SJSA1 (cell line): ENCODE measurements at places on chromosomes 11 and 22. TPM values are rescaled to one million over a fixed set of nuclear protein-coding genes. Genes with fewer than 3 reads are reported as not detected.

DNA sequence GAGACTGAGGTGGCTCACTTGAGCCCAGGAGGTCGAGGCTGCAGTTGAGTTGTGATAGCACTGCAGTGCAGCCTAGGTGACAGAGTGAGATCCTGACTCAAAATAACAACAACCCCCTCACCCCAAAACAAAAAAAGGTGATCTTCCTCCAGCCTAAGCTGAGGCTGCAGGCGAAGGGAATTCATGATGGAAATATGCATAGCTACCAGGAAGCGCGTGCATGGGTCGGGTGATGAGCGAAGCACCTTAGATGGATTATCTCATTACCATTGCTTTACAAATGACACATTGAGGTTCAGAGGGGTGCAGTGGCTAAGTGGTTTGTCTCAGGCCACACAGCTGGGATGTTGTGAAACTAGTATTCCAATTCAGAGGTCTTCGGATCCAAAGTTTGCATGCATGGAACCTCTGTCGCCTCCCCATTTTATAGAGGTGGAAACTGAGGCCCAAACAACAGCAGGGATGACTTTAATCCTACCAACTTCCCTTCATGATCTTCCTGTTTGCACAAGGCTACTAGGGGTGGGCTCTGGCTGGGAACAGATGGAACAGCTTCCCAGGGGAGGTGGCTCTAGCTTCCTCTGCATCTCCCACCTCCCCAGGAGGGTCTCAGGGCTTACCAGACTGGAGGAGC is 4.6 kb downstream of the SLC29A2 start:
- no peak for DNase-seq
- no peak overlapping the region for H3K4me3 ChIP-seq
- no peaks in the 10 kb centered on the region for H3K36me3 ChIP-seq
- H3K4me1 ChIP-seq = peaks cover 10% of the 10 kb centered on the region
- peaks cover 46% of the 10 kb centered on the region for H3K27me3 ChIP-seq
- H3K27ac ChIP-seq = no peak overlapping the region

DNA sequence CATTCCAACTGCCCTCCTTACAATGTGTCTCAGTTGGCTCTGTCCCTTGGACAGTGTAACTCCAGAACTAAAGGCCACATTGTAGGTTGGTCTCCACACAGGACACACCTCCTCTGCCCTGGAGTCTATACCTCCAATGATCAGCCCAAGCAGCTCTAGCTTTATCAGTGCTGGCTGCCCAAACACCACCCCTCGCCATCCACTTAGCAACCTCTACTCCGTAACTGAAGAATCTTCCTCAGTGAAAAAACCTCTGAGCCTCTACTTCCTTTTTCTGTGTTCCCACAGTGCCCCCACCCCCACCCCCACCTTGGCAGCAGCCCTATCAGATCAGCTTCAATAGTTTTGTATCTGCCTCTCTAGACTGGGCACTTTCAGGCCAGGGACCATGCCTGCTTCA is 33.4 kb downstream of the SERPINH1 start:
- no peak overlapping the region for H3K4me3 ChIP-seq
- H3K27me3 ChIP-seq = no peaks in the 10 kb centered on the region
- H3K4me1 ChIP-seq = no peaks in the 10 kb centered on the region
- no peak overlapping the region for H3K27ac ChIP-seq

DNA sequence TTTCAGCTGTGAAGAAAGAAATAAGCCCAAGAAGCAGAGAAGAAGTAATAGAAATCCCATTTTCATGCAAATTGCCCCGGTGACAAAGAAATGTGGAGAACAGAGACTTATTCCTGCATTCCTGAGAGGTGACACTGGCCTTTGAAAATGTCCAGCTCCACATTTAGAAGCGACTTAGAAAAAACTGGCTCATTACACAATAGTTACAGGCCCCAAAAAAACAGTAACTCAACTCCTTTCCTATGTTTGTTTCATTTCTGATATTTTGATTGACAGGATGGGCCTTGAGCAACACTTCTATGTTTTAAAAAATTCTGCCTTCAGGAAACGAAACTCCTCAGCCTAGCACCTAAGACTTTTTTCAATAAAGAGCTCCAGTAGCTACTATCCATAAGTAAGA is 726.9 kb upstream of the TENM4 start:
- no peak overlapping the region for H3K27ac ChIP-seq
- no peaks in the 10 kb centered on the region for H3K4me1 ChIP-seq
- no peak overlapping the region for H3K4me3 ChIP-seq
- H3K27me3 ChIP-seq = no peaks in the 10 kb centered on the region

DNA sequence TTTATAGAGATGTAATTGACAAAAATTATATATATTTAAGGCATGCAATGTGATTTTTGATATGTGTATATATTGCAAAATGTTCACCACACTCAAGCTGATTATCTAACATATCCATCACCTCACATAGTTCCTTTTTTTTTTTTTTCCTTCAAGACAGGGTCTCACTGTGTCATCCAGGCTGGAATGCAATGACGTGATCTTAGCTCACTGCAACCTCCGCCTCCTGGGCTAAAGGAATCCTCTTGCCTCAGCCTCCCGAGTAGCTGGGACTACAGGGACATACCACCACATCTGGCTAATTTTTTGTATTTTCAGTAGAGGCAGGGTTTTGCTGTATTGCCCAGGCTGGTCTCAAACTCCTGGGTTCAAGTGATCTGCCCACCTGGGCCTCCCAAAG is 65.1 kb upstream of the SLC35C1 start:
- H3K4me1 ChIP-seq = no peaks in the 10 kb centered on the region; the same call in 1 of the 2 replicates
- no peak overlapping the region for H3K4me3 ChIP-seq

GRM5 gene
- not detected in 2 replicates for total RNA-seq

DNA sequence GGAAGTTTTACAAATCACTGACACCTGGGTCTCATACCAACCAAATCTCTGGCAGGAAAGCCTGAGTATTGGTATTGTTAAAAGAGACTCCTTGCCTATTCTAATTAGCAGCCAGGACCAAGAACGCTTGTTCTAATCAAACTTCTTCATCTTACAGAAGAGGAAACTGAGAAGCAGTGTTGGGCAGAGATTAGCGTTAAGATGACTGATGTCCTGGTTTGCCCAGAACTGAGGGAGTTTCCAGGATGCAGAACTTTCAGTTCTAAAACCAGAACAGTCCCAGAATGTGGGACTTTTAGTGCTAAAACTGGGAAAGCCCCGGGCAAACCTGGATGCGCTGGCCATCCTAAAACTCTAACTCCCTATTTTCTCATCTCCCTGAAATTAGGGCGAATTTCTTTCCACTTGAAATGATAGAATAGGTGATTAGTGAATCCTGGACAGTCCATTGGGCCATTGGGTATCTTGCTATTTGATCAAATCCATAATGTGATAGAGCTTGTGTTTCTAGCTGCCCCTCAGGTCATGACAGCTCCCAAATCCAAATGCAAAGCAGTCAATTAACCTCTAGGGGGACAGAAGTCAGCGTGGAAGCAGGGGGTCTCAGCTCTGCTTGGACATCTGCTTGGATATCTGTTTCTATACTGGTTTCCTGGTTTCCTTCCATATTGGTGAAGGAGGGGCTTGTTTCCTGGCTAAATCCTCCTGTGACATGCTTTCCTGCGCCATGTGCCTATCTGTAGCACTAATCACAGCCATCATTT is 16.0 kb upstream of the TMPRSS13 start:
- no peak overlapping the region for H3K27ac ChIP-seq
- H3K36me3 ChIP-seq = no peaks in the 10 kb centered on the region
- no peak for DNase-seq
- no peaks in the 10 kb centered on the region for H3K27me3 ChIP-seq
- no peak overlapping the region for H3K4me3 ChIP-seq

CD3G gene
- not detected in 2 replicates for total RNA-seq

GRCh38 chr22:27755521-27756211 is 45.9 kb downstream of the MN1 start:
- peaks cover 15% of the 10 kb centered on the region for H3K4me1 ChIP-seq
- no peak for DNase-seq
- H3K27me3 ChIP-seq = no peaks in the 10 kb centered on the region
- H3K4me3 ChIP-seq = no peak overlapping the region

GRCh38 chr11:117909611-117910382 is 19.4 kb downstream of the TMPRSS13 start:
- no peak overlapping the region for H3K27ac ChIP-seq
- no peak for DNase-seq
- no peaks in the 10 kb centered on the region for H3K27me3 ChIP-seq
- H3K36me3 ChIP-seq = no peaks in the 10 kb centered on the region
- H3K4me1 ChIP-seq = no peaks in the 10 kb centered on the region

DNA sequence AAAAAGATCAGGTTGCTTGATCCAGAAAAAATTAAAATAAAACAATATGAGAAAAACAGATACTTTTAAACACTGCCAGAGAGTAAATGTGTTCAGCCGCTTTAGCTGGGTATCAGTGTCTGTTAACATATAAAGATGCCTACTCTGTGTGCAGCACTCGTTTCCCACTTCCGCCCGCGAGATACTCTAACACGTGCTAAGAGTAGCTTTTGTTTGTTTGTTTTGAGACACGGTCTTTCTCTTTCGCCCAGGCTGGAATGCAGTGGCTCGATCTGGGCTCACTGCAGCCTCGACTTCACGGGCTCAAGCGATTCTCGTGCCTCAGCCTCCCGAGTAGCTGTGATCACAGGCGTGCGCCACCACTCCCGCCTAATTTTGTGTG is 531 bp upstream of the MEN1 start:
- H3K27ac ChIP-seq = no peak overlapping the region
- H3K4me3 ChIP-seq = peak overlapping the region; percentile 65
- H3K36me3 ChIP-seq = peaks cover 33% of the 10 kb centered on the region
- peaks cover 11% of the 10 kb centered on the region for H3K4me1 ChIP-seq
- H3K27me3 ChIP-seq = no peaks in the 10 kb centered on the region

OSM gene
- total RNA-seq = not detected in 2 replicates

DNA sequence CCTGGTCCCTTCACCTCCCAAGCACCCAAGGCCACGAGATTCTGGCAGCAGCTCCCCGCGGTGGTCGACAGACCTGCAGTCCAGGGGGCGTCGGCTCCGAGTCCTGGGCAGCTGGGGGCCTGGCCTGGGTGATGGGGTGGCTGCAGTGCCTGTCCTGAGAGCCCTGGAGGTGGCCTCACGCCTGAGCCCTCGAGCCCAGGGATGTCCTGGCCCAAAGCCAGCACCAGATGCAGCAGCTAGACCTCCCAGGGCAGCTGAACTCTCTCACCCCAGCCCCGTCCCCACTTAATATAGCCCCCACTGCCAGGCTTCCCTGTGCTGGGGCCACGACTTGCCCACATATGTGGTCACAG is 6.6 kb downstream of the LMNTD2 start:
- H3K4me1 ChIP-seq = peaks cover 10% of the 10 kb centered on the region
- H3K27ac ChIP-seq = no peak overlapping the region
- H3K4me3 ChIP-seq = no peak overlapping the region

MMP10 gene
- 0.63 TPM in 1 of 2 replicates, not detected in the other for total RNA-seq

- no peak overlapping the region for H3K27ac ChIP-seq
- peaks cover 26% of the 10 kb centered on the region for H3K4me1 ChIP-seq
- no peaks in the 10 kb centered on the region for H3K36me3 ChIP-seq
- no peaks in the 10 kb centered on the region for H3K27me3 ChIP-seq
- peak; percentile 16 for DNase-seq
- no peak overlapping the region for H3K4me3 ChIP-seq
Observed at GRCh38 chr11:76656571-76657081, 13.9 kb downstream of the LRRC32 start.
